ENCODE measurements at places on chromosomes 4 and X. TPM values are rescaled to one million over a fixed set of nuclear protein-coding genes. Genes with fewer than 3 reads are reported as not detected.

Gene RNF128
- not detected for total RNA-seq

Gene SLC49A3
- total RNA-seq: not detected

Gene NRK
- not detected for total RNA-seq

Gene LRCH2
- not detected for total RNA-seq

Gene PAGE2B
- 0.70 TPM for total RNA-seq

Gene AFM
- not detected for total RNA-seq

Gene GJB1
- total RNA-seq: not detected

Gene SGMS2
- 0.76 TPM for total RNA-seq

Gene CT45A3
- not detected for total RNA-seq

Gene TEX13D
- not detected for total RNA-seq

Gene XAGE2
- total RNA-seq: not detected

Gene ACTRT1
- total RNA-seq: not detected

Gene ZNF185
- 1.4 TPM for total RNA-seq

Gene POU4F2
- total RNA-seq: not detected

Gene EVC
- 1.7 TPM for total RNA-seq

Gene MMGT1
- 21.4 TPM for total RNA-seq

Gene CPLX1
- total RNA-seq: 0.61 TPM

Gene AFF2
- total RNA-seq: 0.36 TPM

Gene HPSE
- total RNA-seq: 16.5 TPM

Gene TMPRSS11A
- total RNA-seq: not detected

Gene HSFX2
- 0.29 TPM for total RNA-seq

Gene CAPN6
- not detected for total RNA-seq

Gene MAP9
- 8.3 TPM for total RNA-seq

Gene USP27X
- 2.0 TPM for total RNA-seq

Gene ADH1C
- not detected for total RNA-seq

Gene GRPEL1
- total RNA-seq: 63.8 TPM

Gene TLR1
- total RNA-seq: 1.8 TPM

Gene NELFA
- total RNA-seq: 39.5 TPM

Gene CTSO
- total RNA-seq: 2.5 TPM

Gene GC
- not detected for total RNA-seq

Gene SLC34A2
- not detected for total RNA-seq

Gene RASGEF1B
- 4.4 TPM for total RNA-seq

Gene SSX2
- not detected for total RNA-seq

Gene GABRA4
- not detected for total RNA-seq

Gene SPANXN4
- total RNA-seq: not detected

Gene SLC35A2
- 16.9 TPM for total RNA-seq

Gene APOOL
- total RNA-seq: 16.6 TPM

Gene EDA
- total RNA-seq: 3.3 TPM

Gene MAP7D2
- total RNA-seq: 0.22 TPM

Gene ALPK1
- total RNA-seq: 21.5 TPM

Gene PCDH18
- total RNA-seq: 0.12 TPM

Gene EXOC1L
- total RNA-seq: not detected

Gene USP9X
- total RNA-seq: 57.5 TPM

Gene PNMA5
- 0.10 TPM for total RNA-seq

Gene PPP1R2C
- total RNA-seq: not detected

Gene SOWAHB
- total RNA-seq: not detected

Gene SRP72
- 183 TPM for total RNA-seq

Gene GPR82
- total RNA-seq: 0.19 TPM

All from activated CD4-positive, alpha-beta memory T cell treated with anti-CD3 and anti-CD28 coated beads for 36 hours (primary cell).